ENCODE measurements at places on chromosomes 3 and 15. TPM values are rescaled to one million over a fixed set of nuclear protein-coding genes. Genes with fewer than 3 reads are reported as not detected.
A peak's percentile ranks its signal among the peaks of the same experiment; 100 is the strongest.

WDR48 gene
- total RNA-seq, result 43.7 TPM

NPAP1 gene
- 0.36 TPM for total RNA-seq

TFG gene
- total RNA-seq, result 65.8 TPM

TMCO5A gene
- not detected for total RNA-seq

WDR72 gene
- total RNA-seq, result 2.6 TPM

FOXB1 gene
- total RNA-seq, result not detected

PLA2G4B gene
- total RNA-seq, result 4.8 TPM

SAXO2 gene
- total RNA-seq, result 10.0 TPM

DNA sequence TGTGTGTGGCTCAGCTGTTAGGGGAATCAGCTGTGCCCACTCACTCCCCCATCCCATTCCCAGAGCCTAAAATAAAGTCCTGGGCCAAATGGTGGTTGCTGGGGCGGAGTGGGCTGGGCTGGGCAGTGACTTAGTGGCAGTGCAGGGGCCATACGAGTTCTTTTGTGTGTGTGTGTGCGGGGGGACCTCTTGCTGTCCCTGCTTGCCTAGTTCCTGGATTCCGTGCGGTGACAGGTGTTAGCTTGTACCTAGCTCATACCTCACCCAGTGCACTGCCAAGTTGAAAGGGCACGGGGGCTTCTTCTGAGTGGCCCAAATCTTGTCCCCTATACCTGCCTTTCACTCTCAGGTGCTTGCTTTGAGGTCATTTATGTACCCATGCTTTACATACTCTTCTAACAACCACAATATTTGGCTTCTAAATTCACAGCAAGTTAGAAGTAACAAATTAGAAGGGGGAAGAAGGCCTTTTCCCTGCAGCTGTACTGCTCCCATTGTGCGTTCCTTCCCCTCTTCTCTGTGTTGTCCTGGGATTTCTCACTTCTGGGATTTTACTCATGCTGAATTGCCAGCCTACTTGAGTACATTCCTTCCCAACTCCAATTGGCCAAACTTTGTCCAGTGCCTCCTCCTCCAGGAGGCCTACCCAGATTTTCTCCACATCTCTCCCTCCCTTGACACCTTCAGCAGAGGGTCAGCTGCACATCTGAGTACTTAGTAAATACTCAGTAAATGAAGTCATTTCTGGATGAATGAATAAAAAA, 66.3 kb upstream of the POLG start:
- H3K27ac ChIP-seq, result no peak overlapping the region
- no peaks in the 10 kb centered on the region for H3K27me3 ChIP-seq
- no peaks in the 10 kb centered on the region for H3K36me3 ChIP-seq

DNA sequence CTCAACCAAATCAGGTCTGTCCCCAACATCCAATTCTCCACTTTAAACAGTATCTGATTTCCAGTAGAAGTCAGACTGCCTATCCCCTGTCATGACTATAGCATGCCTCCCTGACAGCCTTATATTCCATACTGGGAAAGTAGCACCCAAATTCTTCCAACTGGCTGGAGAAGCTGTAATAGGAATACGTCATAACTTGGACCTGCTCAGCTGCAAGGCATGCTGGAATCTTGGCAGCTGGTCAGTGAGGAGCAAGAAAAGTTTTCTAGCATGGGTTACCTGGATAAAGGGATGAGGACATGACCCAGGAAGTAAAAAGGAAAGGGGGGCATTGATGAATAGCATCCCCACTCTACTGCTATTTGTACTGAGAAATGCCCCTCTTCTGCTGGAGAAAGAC, 8.9 kb downstream of the SEMA5B start:
- no peak for DNase-seq
- H3K36me3 ChIP-seq, result no peaks in the 10 kb centered on the region
- H3K27ac ChIP-seq, result no peak overlapping the region
- H3K4me3 ChIP-seq, result no peak overlapping the region
- H3K27me3 ChIP-seq, result no peaks in the 10 kb centered on the region

DNA sequence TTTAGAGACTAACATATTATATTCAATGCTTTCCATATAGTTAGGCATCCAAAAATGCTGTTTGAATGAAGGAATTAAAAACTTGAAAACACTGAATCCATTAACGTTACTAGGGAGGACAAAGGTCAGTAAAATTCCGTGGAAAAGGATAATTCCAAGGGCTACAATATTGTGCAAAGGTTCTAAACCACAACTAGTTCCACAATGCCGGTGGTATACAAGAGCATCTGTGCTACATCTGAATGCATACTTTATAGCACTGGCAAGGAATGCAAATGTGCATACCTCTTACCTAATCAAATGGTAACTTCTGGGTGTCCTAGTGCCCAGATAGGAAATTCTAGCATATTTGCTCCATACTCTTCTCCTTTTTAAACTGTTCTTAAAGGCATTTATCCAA, 2.2 kb downstream of the ICE2 start:
- DNase-seq, result no peak
- peaks cover 7% of the 10 kb centered on the region for H3K4me1 ChIP-seq
- no peaks in the 10 kb centered on the region for H3K36me3 ChIP-seq
- H3K27ac ChIP-seq, result no peak overlapping the region

GRCh38 chr15:37038716-37039106, 61.6 kb downstream of the MEIS2 start:
- H3K27ac ChIP-seq, result no peak overlapping the region
- H3K27me3 ChIP-seq, result no peaks in the 10 kb centered on the region
- H3K4me3 ChIP-seq, result no peak overlapping the region

- H3K4me1 ChIP-seq, result no peaks in the 10 kb centered on the region
- H3K27ac ChIP-seq, result no peak overlapping the region
- no peak overlapping the region for H3K4me3 ChIP-seq
These were observed 29.6 kb upstream of the SELENOK start for GRCh38 chr3:53921296-53921695.

GRCh38 chr15:44183363-44183762, 11.7 kb downstream of the FRMD5 start:
- no peaks in the 10 kb centered on the region for H3K27me3 ChIP-seq
- no peaks in the 10 kb centered on the region for H3K4me1 ChIP-seq
- no peak overlapping the region for H3K27ac ChIP-seq
- no peak for DNase-seq
- H3K36me3 ChIP-seq, result no peaks in the 10 kb centered on the region

DNA sequence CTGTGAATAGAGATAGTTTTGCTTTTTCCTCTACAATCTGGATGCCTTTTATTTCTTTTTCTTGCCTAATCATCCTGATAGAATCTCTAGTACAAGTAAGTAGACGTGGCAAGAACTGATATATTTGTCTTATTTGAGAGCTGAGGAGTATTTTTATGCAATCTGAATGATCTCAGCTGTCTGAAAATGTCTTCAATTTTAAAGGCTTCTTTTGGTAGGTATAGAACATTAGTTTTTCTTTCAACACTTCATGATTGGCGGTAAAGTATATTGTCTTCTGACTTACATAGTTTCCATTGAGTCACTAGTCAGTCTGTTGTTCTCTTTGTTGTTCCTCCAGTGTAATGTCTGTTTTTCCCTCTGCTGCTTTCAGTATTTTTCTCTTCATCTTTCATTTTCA, 31.3 kb downstream of the MGA start:
- H3K4me3 ChIP-seq, result no peak overlapping the region
- DNase-seq, result no peak
- H3K36me3 ChIP-seq, result no peaks in the 10 kb centered on the region
- H3K27me3 ChIP-seq, result no peaks in the 10 kb centered on the region

- no peak for DNase-seq
- no peak overlapping the region for H3K4me3 ChIP-seq
- H3K27me3 ChIP-seq, result no peaks in the 10 kb centered on the region
These were observed 195.9 kb downstream of the KLHL25 start for GRCh38 chr15:85598718-85599398.

DNA sequence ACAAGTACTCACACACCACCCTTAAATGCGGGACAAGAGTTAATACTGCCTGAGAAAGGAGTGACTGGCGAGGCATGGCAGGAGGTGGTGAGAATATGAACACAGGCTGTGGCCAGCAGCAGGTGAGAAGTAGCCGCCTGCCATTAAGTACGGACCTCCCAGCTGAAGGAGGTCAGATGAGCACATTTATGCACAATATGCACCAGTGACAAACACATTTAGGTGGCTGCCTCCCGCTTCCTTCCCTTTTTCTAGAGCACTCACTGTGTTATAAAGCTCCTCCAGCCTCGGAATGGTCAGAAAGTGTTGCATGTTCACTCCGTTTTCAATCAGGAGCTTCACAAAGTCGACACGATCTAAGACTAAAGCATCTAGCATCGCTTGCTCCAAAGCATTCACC, 52.4 kb downstream of the TRPM1 start:
- H3K4me1 ChIP-seq, result no peaks in the 10 kb centered on the region
- no peaks in the 10 kb centered on the region for H3K27me3 ChIP-seq
- no peaks in the 10 kb centered on the region for H3K36me3 ChIP-seq

DNA sequence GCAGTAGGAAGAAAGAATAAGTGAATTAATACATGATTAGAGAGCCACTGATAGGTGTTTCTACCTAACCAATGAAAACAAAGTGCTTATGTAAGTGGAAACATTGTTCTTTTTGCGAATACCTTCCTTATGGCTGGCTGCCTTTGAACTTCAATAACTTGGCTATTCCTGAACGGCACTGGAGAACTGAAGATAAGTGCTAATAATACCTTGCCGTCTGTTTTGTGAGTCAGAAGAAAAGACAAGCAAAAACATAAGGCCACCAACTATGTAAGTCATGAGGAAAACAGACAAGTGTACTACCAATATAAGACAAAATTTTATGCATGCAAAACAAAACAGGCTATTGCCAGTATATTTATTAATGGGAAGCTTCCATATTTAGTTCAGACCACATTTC, 160.6 kb downstream of the SUCLG2 start:
- no peaks in the 10 kb centered on the region for H3K27me3 ChIP-seq
- no peaks in the 10 kb centered on the region for H3K4me1 ChIP-seq
- H3K4me3 ChIP-seq, result no peak overlapping the region
- DNase-seq, result no peak

- DNase-seq, result no peak
- no peaks in the 10 kb centered on the region for H3K36me3 ChIP-seq
These were observed 7.5 kb downstream of the TMEM40 start for GRCh38 chr3:12751571-12751970.

- no peak overlapping the region for H3K4me3 ChIP-seq
- H3K4me1 ChIP-seq, result no peaks in the 10 kb centered on the region
- H3K27ac ChIP-seq, result no peak overlapping the region
- H3K36me3 ChIP-seq, result no peaks in the 10 kb centered on the region
- no peak for DNase-seq
- H3K27me3 ChIP-seq, result peaks cover 3% of the 10 kb centered on the region
These were observed 605.9 kb downstream of the ROBO1 start for GRCh38 chr3:79161941-79162340.

DNA sequence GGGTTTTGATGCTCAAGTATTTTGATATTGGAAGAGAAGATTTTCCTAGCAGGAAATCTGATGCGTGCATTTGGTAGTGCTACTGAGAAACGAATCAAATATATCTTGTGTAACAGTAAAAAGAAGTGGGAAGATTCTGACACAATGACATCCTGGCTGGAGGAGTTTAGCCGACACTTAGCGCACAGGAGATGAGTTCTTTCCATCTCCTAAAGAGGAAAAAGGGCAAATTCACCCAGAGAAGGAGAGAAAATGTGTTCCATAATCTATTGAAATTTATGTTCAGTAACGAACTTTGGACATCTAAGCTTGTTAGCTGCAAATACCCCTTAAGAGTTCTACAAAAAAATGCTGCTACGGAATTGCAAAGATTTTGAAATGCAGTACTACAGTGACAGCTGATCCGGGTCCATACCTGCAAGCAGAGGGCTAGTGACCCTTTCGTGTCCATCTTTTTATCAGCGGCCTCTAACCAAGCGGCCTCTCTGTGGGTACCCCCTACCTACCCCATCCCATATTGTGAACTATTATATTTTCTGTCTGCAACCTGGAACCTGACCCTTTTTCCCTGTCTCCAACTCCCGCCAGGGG, 971 bp downstream of the CPOX start:
- peaks cover 4% of the 10 kb centered on the region for H3K4me1 ChIP-seq
- H3K27ac ChIP-seq, result peak overlapping the region; percentile 75
- no peak for DNase-seq
- H3K4me3 ChIP-seq, result peak overlapping the region; percentile 87
- H3K36me3 ChIP-seq, result no peaks in the 10 kb centered on the region

All from ovary (tissue), 10 donors.